ENCODE measurements at places on chromosomes 5 and 9.

DNA sequence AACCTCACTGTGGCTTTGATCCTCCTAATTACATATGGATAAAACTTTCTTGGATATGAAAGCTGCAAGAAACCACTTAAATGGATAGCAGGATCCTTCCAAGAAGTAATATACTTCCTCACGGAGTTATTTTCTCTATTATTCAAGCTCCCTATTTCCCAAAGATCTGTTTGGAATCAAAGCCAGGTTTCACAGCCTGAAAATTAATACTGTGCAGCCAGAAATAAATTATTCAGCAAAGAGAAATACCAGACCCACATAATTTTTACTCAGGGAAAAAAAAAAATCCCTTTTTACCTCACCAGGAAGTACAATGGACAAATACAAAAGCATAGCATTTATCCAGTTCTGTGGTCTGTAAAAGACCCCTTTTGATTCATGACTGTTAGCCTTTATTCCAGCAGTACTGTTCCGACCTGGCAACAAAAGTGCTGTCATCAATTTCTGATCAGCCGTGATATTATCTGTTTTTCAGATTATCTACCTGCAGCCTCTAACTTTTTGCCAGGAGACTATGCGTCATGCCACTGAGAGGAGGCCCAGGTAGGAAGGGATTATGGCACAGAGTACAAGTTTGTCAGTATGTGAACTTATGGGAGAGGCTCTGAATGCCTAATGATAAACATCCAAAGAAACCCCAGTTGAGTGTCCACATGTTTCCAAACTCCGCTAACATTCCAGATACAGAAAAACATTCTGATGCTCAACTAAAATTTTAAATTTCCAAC lies 57.0 kb downstream of the FBN2 start:
- H3K4me1 ChIP-seq = no peaks in the 10 kb centered on the region
- no peak overlapping the region for H3K27ac ChIP-seq
- no peak for DNase-seq
- no peaks in the 10 kb centered on the region for H3K36me3 ChIP-seq
- H3K27me3 ChIP-seq = no peaks in the 10 kb centered on the region

DNA sequence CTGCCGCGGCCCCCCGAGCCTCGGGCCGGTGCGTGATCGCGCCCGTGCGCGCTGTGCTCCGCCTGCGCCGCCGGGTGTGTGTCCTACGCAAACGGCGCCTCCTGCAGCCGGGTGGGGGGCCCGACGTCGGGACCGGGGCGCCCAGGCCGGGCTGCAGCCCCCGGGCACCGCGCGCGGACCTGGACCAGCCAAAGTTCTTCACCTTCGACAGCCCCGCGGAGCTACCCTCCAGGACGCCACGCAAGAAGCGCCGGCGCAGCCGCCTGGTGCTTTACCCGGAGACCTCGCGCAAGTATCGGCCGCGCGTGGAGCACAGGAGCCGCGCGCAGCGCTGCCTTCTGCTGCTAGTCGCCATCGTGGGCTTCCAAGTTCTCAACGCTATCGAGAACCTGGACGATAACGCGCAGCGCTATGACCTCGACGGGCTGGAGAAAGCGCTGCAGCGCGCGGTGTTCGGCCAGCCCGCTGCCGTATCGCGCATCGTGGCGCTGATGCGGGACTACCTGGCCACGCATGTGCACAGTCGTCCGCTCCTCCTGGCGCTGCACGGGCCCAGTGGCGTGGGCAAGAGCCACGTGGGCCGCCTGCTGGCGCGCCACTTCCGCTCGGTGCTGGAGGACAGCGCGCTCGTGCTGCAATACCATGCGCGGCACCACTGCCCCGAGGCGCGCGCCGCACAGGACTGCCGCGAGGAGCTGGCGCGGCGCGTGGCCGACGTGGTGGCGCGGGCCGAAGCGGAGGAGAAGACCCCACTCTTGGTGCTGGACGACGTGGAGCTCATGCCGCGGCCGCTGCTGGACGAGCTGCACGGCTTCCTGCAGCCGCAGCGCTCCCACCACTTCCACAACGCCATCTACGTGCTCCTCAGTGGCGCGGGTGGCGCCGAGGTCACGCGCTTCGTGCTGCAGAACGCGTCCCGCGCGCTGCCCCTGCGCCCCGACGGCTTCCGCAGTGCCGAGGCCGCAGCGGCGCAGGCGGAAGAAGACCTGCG lies 1.5 kb downstream of the TOR4A start:
- H3K27me3 ChIP-seq = no peaks in the 10 kb centered on the region
- H3K4me1 ChIP-seq = no peaks in the 10 kb centered on the region
- no peak for DNase-seq
- no peak overlapping the region for H3K27ac ChIP-seq
- no peak overlapping the region for H3K4me3 ChIP-seq

DNA sequence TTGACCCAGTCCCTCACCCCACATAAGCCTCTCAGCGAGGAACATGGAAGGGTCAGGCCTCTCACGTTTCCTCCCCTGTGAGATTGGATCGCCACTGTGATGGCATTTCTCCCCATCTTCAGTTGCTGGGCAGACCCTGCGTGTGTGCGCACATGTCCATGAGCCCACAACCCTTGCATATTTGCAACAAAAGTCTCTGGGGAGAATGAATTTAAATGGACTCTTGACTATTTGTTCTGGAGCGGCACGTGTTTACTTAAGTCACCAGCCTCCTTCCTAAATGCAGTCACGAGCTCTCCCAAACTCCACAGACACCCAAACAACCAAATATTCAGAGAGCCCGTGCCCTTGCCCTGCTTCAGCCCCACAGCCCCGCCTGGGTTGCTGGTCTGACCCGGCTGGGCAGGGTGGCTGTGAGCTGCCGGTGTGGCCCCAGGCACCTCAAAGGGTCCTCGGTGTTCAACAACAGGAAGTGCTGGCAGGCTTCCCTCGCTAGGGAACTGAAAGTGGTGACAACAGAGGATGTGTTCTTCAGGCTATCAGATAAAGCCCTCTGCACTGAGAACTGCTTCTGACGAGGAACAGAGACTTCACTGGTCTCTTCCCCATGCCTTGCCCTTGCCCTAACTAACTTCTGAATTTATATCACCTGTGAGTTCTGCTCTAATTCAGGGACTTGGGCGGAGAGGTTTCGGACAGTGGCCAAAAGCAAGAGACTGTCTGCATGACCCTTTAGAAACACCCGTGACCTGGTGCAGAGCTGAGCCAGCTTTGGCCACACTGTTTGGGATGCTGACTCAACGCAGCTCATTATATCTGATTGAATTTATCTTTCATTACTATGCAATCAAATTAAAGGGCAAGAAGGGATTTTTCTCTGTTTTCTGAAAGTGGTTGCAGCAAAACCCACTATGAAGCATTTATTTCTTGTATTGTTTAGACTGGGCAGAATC lies 19.2 kb upstream of the CD180 start:
- DNase-seq = peak; percentile 87
- no peaks in the 10 kb centered on the region for H3K36me3 ChIP-seq
- peaks cover 29% of the 10 kb centered on the region for H3K4me1 ChIP-seq
- peak overlapping the region; percentile 44 for H3K4me3 ChIP-seq
- H3K27ac ChIP-seq = peak overlapping the region; percentile 85
- H3K27me3 ChIP-seq = no peaks in the 10 kb centered on the region

DNA sequence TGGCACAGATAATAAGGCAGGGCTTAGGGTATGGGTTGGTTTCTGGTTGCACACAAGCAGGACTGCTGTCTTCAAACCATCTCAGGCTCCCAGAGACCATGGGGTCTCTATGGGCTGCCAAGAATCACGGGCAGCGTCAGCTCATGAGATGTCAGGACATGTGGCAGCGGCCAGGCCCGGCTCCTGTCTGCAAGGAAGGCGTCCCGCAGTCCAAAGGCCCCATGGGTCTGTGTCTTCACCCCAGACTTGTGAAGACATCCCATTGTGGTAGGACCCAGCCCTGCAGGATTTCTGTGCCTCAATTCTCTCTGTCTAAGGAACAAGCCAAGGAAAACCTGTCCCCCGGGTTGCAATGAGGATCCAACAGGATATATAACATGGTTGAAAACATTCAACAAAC lies 32.6 kb downstream of the IPPK start:
- H3K4me1 ChIP-seq = no peaks in the 10 kb centered on the region
- no peak overlapping the region for H3K27ac ChIP-seq
- peaks cover 86% of the 10 kb centered on the region for H3K36me3 ChIP-seq
- H3K27me3 ChIP-seq = no peaks in the 10 kb centered on the region
- DNase-seq = no peak
- H3K4me3 ChIP-seq = no peak overlapping the region

GRCh38 chr5:151695464-151695863 lies 8.7 kb upstream of the SPARC start:
- H3K4me3 ChIP-seq = no peak overlapping the region
- no peak overlapping the region for H3K27ac ChIP-seq
- H3K27me3 ChIP-seq = peaks cover 9% of the 10 kb centered on the region
- no peak for DNase-seq
- no peaks in the 10 kb centered on the region for H3K4me1 ChIP-seq
- H3K36me3 ChIP-seq = no peaks in the 10 kb centered on the region

GRCh38 chr9:129968690-129969485 lies 74.1 kb downstream of the FNBP1 start:
- H3K27me3 ChIP-seq = no peaks in the 10 kb centered on the region
- peaks cover 41% of the 10 kb centered on the region for H3K4me1 ChIP-seq
- peaks cover 72% of the 10 kb centered on the region for H3K36me3 ChIP-seq

DNA sequence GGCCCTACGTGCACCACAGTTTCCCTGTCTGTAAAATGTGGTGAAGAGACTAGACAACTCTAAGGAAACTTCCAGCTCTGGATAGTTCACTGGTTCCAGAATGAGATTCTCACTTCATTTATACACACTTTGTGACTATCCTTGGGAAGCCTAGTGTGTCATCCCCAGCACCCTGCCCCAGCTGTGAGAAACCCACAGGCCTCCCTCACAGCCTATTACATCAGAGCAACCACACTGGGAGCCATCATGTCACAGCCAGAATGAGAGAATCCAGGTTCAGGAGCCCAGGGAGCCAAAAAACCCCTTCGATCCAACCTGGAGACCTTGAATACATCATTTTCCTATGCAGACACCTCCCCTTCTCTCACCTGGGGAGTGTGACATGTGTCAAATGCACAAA lies 21.0 kb upstream of the HAND1 start:
- no peaks in the 10 kb centered on the region for H3K4me1 ChIP-seq
- no peak overlapping the region for H3K4me3 ChIP-seq
- H3K27me3 ChIP-seq = peaks cover 8% of the 10 kb centered on the region

GRCh38 chr9:96008502-96009222 lies 133.2 kb downstream of the ERCC6L2 start:
- H3K4me3 ChIP-seq = no peak overlapping the region
- no peak for DNase-seq
- H3K27me3 ChIP-seq = no peaks in the 10 kb centered on the region

DNA sequence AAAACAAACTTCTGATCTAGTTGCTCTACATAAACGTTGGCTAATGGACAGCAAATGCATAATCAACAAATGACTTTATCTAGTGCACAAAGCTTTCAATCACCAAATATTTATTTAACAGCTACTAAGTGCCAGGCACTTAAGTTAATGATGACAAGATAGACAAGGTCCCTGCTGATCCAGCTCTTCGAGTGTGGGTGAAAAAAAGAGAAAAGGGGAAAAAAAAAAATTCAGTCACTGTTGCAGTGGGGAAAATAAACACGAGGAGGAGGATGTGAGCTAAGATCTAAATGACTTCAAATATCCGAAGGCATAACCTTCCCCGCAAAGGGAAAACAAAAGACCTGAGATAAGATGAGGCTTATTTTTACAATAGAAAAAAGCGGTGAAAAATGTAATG lies 9.6 kb downstream of the PSIP1 start:
- DNase-seq = no peak
- no peak overlapping the region for H3K4me3 ChIP-seq
- no peaks in the 10 kb centered on the region for H3K27me3 ChIP-seq
- H3K27ac ChIP-seq = no peak overlapping the region

GRCh38 chr5:105872569-105873270 lies 1798.0 kb downstream of the EFNA5 start:
- no peaks in the 10 kb centered on the region for H3K36me3 ChIP-seq
- H3K27ac ChIP-seq = no peak overlapping the region
- no peak overlapping the region for H3K4me3 ChIP-seq

DNA sequence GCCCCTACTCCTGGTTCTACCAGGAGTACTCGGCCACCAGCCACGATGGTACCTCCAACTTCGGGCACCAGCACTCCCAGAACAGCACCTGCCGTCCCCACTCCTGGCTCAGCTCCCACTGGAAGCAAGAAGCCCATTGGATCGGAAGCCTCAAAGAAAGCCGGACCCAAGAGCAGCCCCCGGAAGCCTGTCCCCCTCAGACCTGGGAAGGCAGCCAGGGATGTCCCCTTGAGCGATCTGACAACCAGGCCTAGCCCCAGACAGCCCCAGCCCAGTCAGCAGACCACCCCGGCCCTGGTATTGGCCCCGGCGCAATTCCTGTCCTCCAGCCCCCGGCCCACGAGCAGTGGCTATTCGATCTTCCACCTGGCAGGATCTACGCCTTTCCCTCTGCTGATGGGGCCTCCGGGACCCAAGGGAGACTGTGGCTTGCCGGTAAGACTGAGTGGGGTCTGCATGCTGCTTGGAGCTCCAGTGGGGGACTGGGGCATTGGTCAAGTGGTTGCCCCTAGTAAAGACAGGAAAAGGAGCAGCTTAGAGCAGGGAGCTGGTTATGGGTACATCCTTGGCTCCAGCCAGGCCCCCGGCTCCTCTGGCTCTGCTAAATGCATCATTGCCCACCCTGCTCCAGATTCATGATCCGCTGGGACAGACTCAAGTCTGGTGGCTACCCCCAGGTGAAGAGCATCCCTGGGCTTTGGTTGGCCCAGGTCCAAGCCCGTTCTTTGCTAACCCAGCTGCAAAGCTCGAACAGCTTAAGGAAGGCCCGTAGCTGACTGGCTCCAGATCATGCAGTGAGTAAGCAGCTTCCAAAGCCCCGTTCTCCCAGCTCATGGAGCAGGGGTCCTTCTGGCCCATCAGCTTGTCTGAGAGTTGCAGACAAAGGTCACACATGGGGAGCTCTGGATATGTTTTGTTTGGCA lies 14.0 kb downstream of the COL27A1 start:
- H3K4me3 ChIP-seq = no peak overlapping the region
- no peaks in the 10 kb centered on the region for H3K36me3 ChIP-seq
- no peak overlapping the region for H3K27ac ChIP-seq

DNA sequence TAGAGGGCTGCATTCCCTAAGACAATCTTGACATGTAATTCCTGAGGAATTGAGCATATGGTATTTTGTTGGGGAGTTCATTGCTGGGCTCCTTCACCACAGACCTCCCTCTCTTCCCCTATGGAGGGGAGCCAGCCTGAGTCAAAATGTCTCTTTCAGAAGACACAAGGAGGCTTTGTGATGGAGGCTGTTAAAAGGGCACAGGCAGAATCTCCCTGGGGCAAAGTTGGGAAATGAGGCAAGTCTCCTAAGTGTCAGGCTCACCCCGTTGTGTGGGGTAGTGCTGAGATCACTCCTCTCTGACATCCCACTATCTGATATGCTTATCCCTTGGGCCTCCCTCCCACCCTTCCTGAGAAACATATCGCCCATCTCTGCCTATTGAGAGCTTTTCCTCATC lies 30.6 kb downstream of the GFRA3 start:
- no peaks in the 10 kb centered on the region for H3K36me3 ChIP-seq
- no peak overlapping the region for H3K4me3 ChIP-seq
- DNase-seq = no peak
- no peak overlapping the region for H3K27ac ChIP-seq
- peaks cover 9% of the 10 kb centered on the region for H3K27me3 ChIP-seq

- H3K4me3 ChIP-seq = no peak overlapping the region
- no peak overlapping the region for H3K27ac ChIP-seq
- H3K36me3 ChIP-seq = 0 out of 2 replicates have a peak, but pooled peaks cover 4% of the 10 kb centered on the region
- no peaks in the 10 kb centered on the region for H3K27me3 ChIP-seq
These were observed 56.2 kb downstream of the ABHD17B start for GRCh38 chr9:71854811-71855210.

Measured in DND-41 (cell line).